ENCODE measurements at places on chromosomes 2 and 18. TPM values are rescaled to one million over a fixed set of nuclear protein-coding genes. Genes with fewer than 3 reads are reported as not detected.
A peak's percentile ranks its signal among the peaks of the same experiment; 100 is the strongest.

The SCYGR4 gene
- total RNA-seq = not detected

The OSR1 gene
- 21.3 TPM for total RNA-seq

- H3K4me1 ChIP-seq = no peaks in the 10 kb centered on the region
- no peaks in the 10 kb centered on the region for H3K27me3 ChIP-seq
- DNase-seq = no peak
- H3K36me3 ChIP-seq = no peaks in the 10 kb centered on the region
These were observed 61.1 kb upstream of the XDH start for GRCh38 chr2:31475692-31476091.

- no peak overlapping the region for H3K4me3 ChIP-seq
- H3K36me3 ChIP-seq = peaks cover 16% of the 10 kb centered on the region
- no peaks in the 10 kb centered on the region for H3K27me3 ChIP-seq
- no peak for DNase-seq
These were observed 14.5 kb downstream of the NAB1 start for GRCh38 chr2:190663348-190663747.

DNA sequence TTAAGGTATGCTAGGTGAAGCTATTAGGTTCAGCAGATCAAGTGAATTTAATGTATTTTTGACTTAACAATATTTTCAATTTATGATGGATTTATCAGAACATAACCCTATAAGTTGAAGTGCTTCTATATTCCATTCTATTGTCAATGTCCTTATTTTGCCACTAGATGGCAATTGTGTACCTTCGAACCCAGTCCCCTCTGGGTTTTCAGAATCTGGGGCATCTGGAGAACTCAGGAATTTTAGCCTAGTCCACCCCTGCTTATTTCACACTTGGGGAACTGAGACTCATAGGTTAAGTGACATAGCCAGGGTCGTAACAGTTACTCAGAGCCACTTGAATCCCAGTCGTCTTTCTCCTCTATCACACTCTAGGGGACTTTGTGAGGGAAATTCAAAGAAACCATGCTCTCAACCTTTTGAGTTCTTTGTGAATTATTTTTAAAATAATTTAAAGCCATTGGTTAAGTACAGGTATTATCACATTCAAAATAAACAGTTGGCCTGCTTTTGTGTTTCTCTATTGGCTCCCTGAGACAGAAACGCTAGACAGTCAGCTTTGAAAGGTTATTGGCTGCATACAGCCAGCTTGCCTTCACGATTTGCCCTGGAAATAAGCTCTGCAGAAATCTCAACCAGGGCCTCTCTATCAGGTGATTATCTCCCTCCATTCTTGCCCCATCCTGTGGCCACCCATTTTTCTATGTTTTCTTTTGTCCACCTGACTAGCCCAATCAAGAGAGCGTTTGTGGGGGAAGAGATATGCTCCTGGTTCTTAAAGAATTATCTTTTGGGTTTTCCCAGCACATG is 145.0 kb downstream of the TTC27 start:
- peak overlapping the region; percentile 18 for H3K27ac ChIP-seq
- no peak overlapping the region for H3K4me3 ChIP-seq
- H3K27me3 ChIP-seq = no peaks in the 10 kb centered on the region
